ENCODE measurements at places on chromosomes 5 and 9.

DNA sequence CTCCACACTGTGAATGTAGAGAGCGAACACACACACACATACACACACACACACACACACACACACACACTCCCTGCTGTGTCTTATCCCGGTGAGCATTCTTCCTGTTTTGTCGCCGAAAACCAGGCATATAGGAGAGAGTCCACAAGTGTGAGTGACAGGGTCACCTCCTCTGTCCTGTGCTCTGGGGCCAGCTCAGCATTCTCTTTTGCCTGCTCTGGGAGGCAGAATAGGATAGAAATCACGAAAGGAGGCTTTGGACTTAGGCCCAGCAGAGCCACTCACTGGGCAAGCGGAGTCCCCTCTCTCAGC is 3.0 kb downstream of the LAMC3 start:
- no peak for DNase-seq

DNA sequence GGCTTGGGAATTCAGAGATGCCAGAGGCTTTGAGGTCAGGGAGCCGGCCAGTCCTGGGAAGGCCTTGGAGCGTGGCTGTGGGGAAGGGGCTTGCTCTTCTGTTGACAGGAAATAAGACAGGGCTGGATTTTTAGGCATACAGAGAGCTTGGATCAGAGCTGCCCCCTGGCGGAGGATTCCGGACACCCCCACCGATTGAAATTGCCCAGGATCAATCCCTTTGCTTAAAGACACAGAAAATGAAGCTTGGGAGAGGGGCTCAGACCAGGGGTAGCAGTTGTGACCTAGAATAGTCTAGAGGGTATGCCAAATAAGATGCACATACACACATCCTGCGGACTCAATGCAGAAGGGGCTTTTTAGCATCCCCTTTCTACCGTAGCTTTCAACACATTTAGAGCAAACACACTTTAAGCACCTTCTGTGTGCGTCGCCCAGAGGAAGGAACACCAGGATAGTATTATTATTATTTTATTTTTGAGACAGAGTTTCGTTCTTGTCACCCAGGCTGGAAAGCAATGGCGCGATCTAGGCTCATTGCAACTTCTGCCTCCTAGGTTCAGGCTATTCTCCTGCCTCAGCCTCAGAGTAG is 1.7 kb upstream of the NTMT1 start:
- DNase-seq, result no peak

- DNase-seq, result no peak
Measured at GRCh38 chr5:60014331-60014730, 120.8 kb upstream of the PDE4D start.

DNA sequence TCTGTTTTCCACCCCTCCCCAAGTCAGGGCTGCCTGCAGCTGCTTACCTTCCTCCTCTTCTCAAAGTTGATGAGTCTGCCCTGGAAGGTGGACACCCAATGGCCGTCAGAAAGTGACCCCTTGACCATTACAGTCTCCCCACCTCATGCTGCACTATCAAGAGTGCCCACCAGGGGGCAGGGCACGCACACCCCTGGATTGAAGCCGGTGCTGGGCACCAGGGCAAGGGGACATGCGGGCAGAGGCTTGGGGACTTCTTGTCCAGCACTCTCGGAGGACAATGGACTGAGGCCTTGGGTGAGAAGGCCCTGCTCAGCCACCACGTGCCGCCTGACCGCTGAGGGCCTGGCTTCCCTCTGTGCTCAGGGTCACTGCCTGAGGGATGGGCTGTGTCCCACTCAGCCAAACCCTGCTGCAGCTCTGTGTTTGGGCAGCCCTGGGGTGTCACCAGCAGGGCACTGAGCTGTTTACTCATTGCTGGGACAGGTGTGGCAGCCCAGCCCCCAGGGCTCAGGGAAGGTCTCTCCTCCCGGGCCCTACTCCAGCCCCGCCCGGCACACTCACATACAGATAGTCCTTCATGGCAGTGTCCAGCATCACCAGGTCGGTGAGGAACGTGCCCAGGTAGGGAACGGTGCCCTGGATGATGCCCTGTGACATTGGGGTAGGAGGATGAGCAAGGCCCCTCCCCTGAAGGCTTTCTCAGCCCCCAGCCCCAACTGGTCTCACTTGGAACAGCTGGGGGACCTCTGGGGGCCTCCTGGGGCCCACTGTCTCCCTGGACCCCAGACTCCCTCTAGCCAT is 17.7 kb downstream of the RALGDS start:
- DNase-seq, result no peak

GRCh38 chr5:131064669-131065371 is 100.2 kb downstream of the HINT1 start:
- no peak for DNase-seq

- DNase-seq, result no peak
Measured at GRCh38 chr9:96026655-96027213, 151.2 kb downstream of the ERCC6L2 start.
